ENCODE measurements at places on chromosomes 2 and 18. TPM values are rescaled to one million over a fixed set of nuclear protein-coding genes. Genes with fewer than 3 reads are reported as not detected.

CXCR2 gene
- not detected for total RNA-seq

DNA sequence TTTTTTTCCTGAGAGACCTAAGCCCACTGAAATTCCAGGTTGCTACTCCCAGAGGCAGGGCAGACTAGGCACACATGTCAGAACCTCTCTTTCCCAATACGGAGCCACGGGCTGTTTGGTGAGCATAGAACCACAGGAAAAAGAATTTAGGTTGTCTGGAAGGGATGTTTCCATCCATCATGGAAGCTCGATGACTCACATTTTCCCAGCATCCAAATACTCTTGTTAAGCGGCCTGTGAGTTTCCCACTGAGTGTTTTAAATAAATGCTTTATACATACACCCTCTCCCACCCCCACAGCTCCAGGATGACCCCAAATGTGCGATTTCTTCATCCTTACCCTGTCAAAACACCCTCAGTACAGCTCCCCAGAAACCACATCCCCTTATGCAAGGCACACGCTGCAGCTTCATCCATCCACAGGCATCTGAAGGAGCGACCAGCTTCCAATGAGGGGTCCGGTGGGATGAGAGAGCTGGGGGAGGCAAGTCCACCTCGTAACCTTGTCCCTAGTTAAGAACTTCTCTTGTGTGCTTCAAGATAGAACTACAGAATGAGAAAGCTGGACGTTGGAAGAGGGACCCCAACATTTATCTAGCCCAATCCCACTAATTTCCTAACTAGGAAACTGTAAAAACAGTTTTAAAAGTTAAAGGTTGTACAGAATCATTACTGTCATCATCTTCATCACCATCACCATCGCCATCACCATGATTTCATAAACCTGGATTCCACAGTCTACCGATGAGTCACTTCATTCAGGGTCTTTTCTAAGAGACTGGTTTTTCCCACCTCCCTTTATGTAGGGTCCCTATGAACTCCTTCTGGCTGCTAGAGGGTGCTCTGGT is 63.5 kb upstream of the FZD7 start:
- no peak for DNase-seq

GRCh38 chr2:149031396-149031795 is 7.1 kb upstream of the LYPD6B start:
- DNase-seq, result no peak

DNA sequence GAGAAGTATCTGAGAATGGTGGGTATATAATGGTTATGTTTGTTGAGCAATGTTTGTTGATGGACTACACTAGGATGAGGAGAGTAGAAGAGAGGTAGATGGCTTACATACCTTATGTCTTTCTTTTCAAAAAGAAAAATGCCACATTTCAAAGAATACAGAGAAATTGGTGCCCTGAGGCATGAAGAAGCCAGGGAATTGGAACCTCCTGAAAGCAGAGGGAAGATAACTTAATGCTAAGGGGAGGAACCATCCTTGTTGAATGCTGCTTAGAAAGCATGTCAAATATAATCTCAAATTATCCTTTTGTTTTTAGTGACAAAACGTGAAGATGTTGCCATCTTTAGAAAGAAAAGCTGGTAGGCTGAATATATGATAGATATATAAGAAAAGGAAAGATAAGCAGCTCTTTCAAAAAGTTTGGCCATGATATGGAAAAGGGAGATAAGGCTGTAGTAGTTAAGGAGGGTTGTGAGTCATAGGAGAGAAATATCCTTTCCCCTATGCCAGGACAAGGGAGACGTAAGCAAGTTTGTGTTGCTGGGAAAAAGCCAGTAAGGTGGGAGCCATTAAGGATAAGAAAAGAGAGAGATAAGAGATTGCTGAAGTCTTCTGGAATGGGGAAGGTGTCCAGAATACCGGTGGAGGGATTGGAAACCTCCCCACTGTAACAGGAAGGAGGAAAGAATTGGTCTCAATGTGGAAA is 66.3 kb downstream of the SCN2A start:
- DNase-seq, result no peak

TCF23 gene
- not detected for total RNA-seq
